ENCODE measurements at places on chromosomes 3 and 15.

DNA sequence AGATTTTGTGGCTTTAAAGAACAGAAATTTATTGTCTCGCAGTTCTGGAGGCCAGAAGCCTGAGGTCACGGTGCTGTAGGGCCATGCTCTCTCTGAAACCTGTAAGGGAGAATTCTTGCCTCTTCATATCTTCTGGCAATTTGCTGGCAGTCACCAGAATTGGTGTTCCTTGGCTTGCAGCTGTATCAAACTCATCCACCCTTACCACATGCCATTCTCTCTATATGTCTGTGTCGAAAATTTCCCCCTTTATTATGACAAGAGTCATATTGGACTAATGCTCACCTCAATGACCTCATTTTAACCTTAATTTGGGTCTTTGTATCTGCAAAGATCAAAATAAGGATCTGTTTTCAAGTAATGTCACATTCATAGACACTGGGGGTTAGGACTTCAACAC lies 266.7 kb downstream of the IL20RB start:
- no peaks in the 10 kb centered on the region for H3K36me3 ChIP-seq
- no peaks in the 10 kb centered on the region for H3K4me1 ChIP-seq
- no peaks in the 10 kb centered on the region for H3K27me3 ChIP-seq
- no peak overlapping the region for H3K27ac ChIP-seq
- no peak for DNase-seq
- no peak overlapping the region for H3K4me3 ChIP-seq

DNA sequence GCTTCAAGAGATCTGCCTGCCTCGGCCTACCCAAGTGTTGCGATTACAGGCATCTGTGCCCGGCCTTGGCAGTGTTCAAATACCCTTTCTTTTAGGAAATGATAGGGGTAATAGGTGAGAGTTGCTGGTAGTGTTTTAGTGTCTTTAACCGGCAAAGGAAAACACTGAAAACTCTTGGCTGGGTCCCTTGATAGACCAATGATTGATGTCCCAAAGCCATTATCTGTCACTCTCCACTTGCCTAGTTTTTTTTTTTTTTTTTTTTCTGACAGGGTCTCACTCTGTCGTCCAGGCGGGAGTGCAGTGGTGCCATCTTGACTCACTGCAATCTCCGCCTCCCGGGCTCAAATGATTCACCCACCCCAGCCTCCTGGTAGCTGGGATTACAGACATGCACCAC lies 19.7 kb downstream of the EBLN2 start:
- H3K4me3 ChIP-seq, result no peak overlapping the region
- no peaks in the 10 kb centered on the region for H3K36me3 ChIP-seq
- no peak for DNase-seq
- no peak overlapping the region for H3K27ac ChIP-seq
- no peaks in the 10 kb centered on the region for H3K4me1 ChIP-seq

DNA sequence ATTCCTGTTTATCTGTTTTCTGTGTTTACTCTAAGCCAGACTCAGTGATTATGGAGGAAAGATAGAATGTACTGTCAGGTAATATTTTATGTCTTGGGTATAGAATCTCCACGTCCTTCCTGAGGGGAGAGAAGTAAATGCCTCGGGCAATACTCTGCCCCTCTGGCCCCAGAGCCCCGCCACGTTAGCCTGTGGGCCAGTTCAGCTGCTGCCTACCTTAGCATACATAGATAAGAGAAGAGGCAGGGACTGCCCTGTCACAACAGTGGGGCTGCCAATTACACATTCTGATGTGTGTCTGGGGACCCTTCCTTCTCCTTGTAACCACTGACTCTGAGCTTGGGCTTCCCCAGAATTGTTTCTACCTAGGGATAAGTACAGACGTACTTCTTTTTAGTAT lies 347.7 kb upstream of the ATP11B start:
- DNase-seq, result no peak
- no peaks in the 10 kb centered on the region for H3K4me1 ChIP-seq
- H3K27me3 ChIP-seq, result no peaks in the 10 kb centered on the region
- H3K27ac ChIP-seq, result no peak overlapping the region
- H3K4me3 ChIP-seq, result no peak overlapping the region

GRCh38 chr3:58299839-58300516 lies 6.1 kb upstream of the RPP14 start:
- no peaks in the 10 kb centered on the region for H3K4me1 ChIP-seq
- H3K4me3 ChIP-seq, result no peak overlapping the region
- no peak for DNase-seq
- H3K27me3 ChIP-seq, result no peaks in the 10 kb centered on the region
